ENCODE measurements at places on chromosomes 12 and 14. TPM values are rescaled to one million over a fixed set of nuclear protein-coding genes. Genes with fewer than 3 reads are reported as not detected.
A peak's percentile ranks its signal among the peaks of the same experiment; 100 is the strongest.

- no peak for DNase-seq
Observed at GRCh38 chr12:46071335-46071734, 81.0 kb upstream of the SCAF11 start.

- DNase-seq = no peak
Observed at GRCh38 chr12:112839386-112839972, 47.9 kb downstream of the RPH3A start.

- DNase-seq = no peak
Observed at GRCh38 chr12:121085069-121085468, 46.0 kb upstream of the OASL start.

- no peak for DNase-seq
Observed at GRCh38 chr14:58815794-58816193, 178.0 kb downstream of the DACT1 start.

GRCh38 chr14:63200767-63201166 is 3.5 kb upstream of the RHOJ start:
- DNase-seq = no peak

The GALNT6 gene
- 56.6 TPM for total RNA-seq

- DNase-seq = no peak
Observed at GRCh38 chr14:55749946-55750345, 169.9 kb downstream of the KTN1 start.

The USP44 gene
- total RNA-seq = 13.4 TPM

- peak; percentile 46 for DNase-seq
Observed at GRCh38 chr12:111024205-111024801, 103.9 kb upstream of the MYL2 start.

DNA sequence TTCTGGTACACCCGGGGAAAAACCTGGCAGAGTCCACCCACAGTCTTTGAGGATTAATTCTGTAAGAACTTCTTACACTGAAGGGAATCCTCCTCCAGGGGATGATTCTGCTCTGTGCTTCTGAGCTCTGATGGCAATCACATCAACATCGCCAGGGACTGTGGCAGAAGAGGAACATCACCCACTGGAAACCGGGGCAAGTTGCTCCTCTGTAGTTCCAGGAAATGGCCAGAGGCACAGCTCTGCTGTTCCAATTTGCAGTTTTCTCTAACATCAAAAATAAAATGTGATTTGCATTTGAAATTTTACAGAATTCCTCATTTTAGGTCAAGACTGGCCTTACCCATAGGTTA is 207.6 kb downstream of the DAD1 start:
- DNase-seq = no peak

- DNase-seq = no peak
Observed at GRCh38 chr14:42407153-42407552, 800.5 kb downstream of the LRFN5 start.

DNA sequence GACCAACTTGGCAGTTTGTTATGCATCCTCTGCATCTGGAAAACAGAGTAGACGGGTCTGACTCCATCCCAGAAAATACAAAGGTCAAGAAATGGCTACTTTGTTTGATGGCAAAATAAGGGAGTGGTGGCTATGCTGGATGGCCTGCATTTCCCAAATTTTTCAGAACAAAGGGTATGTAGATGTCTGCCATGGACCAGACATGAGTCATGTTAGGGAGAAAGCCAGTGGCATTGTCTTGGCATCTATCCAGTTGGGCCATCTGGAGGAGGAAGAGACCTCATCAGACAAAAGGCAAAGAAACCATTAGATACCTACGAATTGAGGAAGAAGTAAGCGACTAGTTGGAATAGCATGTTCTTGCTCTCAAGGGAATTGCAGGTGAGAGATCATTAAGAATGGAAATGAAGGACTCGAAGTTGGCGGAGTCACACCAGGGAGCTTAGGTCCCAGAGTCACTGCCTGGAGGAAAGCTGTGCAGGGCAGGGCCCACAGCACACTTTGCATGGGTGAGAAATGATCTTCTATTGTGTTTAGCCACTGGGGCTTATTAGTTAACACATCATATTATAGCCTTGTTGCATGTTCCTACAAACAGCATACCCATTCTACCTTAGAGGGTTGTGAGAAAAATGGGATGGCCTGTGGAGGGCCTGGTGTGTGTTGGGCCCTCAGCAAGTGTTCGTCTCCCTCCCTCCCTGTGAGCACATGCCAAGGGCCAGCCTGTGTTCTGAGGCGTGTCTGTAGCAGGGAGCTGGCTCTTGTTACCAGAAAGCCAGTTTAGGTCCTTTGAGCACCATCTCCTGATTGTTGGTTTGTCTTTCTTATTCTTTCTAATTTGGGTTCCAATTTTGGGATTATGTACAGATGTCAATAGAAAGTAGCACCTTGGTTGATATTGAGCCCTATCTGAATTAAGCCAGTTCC is 119.4 kb downstream of the KTN1 start:
- DNase-seq = no peak

- no peak for DNase-seq
Observed at GRCh38 chr12:94272280-94272679, 123.9 kb downstream of the PLXNC1 start.

- no peak for DNase-seq
Observed at GRCh38 chr12:77555074-77555473, 275.6 kb upstream of the NAV3 start.

The CLEC14A gene
- total RNA-seq = 121 TPM

The LRIG3 gene
- total RNA-seq = 18.3 TPM

DNA sequence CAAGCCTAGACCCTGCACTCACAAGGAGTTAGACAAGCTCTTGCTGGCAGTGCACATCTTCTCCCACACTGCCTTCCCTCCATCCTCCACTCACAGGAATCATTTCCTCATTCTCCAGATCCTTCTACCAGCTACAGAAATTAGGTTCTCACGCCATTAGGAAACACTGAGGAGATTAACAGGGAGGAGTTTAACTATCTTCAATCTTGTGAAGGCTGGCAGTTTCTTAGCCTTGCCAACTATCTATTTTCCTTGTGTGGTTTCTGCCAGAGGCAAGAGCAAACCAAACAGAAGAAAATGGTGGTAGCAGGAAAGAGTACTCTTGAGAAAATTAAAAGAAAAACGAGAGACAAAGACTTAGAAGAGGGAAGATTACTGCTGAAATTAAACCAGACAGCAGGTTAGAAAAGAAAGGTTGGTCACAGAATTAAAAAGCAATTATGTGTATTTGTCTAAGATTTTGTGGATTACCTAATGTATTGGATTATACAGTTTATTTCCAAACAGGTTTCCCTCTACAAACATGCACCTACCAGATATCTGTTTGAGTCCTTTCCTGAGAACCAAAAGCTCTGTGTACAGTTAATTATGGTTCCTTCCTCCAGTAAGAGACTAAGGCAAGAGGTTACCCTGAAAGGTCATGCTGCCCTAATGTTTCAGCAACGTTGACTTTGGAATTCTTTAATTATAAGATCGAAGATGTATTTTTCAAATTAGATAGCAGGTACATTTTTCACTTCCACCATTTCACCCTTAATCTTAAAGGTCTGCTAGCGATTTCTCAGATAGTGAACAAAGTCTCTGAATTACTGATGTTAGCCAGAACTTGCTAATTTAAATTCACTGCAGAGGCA is 5.0 kb downstream of the RERG start:
- no peak for DNase-seq

The B4GALNT1 gene
- total RNA-seq = 2.6 TPM

DNA sequence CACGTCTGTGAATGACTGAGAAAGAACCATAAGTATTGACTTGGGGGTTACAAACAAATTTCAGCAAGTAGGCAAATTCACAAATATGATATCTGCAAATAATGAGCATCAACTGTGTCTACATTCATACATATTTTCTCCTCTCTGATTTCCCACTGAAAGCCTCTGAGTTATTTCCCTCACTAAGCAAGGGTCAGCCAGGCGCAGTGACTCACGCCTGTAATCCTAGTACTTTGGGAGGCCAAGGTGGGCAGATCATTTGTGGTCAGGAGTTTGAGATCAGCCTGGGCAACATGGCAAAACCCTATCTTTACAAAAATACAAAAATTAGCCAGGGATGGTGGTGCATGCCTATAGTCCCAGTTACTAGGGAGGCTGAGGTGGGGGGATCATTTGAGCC is 80.8 kb downstream of the SLC25A21 start:
- no peak for DNase-seq

The MYF5 gene
- not detected for total RNA-seq

DNA sequence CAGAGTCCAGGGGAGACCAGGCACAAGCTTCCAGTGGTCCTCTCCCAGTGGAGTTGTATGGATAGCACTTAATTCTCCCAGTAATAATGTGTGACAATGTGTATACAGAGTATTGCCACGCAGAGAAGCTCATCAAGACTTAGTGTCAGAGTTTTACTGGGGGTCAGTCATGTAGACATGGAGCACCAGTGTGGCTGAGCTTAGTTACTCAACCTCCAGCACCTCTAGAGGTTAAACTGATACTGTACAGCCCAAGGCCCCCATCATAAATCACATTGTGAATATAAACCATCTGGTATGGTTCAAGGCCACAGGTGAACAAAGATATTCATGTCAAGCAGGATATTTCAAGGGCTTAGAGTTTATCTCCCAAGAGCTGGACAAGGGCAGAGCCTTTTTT is 378.1 kb upstream of the TMPO start:
- no peak for DNase-seq

GRCh38 chr14:33254342-33254741 is 315.7 kb downstream of the NPAS3 start:
- no peak for DNase-seq

DNA sequence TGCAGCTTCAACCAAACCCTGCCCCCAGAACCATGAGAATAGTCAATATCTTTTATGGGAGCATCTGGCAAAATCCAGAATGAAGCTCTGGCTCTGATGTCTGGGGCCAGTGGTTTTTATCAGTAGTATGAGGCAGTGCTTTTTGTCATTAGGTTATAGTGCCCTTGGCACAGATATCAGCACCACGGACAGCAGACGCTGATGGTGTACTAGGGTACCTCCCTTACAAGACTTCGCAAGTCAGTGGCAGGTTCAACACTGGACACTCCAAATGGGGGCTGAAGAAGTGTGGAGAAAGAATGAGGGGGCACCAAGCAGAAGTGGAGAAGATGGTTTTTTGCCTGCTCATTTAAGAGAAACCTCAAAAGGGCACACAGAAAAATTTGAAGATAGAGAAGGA is 68.2 kb upstream of the E2F7 start:
- DNase-seq = no peak

The PLEKHG7 gene
- not detected for total RNA-seq

The WIF1 gene
- 35.2 TPM for total RNA-seq

The FSCB gene
- total RNA-seq = not detected

DNA sequence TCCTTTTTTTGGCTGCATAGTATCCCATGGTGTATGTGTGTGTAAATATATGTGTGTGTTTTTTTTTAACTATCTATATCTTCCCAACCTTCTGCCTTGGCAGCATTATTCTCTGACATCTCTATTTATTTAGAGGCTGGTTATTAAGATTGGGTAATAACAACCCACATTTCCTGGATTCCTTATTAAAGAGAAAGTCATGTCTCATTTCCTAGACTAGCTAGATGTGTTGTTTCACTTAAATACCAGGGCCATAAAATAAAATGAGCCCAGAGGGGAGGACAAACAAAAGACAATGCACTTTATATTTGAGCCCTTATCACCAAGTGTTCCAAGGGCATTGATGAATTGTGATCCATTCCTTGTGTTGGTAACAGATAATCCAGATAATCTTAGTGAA is 169.1 kb downstream of the SLC5A8 start:
- DNase-seq = no peak

GRCh38 chr12:67358781-67359338 is 89.7 kb downstream of the CAND1 start:
- no peak for DNase-seq

The STYX gene
- total RNA-seq = 12.9 TPM

DNA sequence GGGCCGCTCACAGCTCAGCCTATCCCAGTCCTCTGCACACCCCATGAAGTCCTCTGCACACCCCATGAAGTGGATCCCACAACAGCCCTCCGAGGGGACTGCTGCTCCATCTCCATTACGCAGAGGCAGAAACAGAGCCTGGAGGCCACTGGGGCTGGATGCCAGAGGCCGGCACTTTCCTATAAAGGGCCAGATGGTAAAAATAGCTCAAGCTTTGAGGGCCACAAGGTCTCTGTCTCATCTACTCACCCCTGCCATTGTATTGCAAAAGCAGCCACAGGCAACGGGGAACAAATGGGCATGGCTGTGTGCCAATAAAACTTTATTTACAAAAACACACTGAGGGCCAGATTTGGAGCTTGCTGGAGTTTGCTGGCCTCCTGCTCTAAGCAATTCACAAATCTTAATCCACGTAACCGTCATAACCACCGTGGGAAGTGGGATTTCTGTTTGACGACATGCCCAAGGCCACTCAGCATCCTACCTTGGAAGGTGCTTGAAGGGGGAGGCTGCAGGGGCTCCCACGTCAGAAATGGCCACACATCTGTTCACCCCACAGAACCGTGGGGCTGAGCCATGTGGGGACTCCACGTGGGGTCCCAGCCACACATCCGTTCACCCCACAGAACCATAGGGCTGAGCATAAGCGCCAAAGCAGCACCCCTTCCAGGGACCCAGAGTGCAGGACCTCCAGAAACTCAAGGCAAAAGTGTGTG is 92.0 kb downstream of the NCOR2 start:
- no peak for DNase-seq

The NELL2 gene
- 1.1 TPM for total RNA-seq

The IFT43 gene
- 44.4 TPM for total RNA-seq

DNA sequence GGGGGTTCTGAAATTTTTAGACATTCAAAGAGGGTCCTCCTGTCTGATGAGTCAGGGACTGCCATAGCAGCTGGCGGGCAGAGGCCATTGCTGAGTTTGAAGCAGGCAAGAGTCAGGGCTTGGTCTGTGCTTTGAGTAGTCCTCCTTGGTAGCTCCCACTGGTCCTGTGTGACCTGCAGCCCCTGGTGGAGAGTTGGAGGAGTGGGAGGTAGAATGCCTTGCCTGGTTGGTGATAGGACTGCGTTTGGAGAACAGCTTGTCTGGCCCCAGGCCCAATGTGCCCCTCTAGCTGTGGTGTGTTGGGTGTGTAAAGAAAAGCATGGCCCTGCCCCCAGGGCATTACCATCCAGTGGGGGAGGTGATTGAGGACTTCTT is 116.7 kb downstream of the BEGAIN start:
- no peak for DNase-seq

DNA sequence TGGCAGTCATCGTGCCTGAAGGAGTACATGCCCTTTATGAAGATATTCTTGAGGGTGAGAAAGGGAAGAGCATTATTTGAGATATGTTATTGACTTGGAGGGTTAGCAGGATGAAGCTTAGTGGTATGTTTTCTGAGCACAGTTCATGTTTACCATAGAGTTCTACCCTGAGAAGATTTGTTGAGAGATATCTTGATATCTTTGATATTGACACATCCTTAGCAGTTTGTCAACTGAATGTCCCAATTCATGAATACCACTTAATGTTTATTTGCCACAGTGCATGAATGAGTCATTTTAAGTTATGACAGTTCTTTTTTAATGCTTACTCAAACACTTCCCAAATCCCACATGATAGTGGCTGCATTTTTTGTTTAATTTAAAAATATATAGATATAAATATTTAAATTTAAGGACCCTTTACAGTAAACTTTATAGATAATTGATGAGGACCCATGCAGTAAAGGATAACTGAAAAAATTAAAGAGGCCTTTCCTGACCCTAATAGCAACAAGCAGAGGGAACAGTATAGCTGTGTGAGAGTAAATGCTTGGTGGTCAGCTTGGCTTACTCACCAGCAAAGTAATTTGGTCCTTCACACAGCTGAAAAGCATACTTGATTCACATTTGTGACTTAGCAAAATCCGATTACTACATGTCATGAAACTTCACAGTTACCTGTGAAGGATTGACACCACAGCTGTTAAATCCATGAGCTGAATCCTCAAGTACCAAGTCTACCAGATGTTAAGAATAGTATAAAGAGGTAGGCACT is 25.8 kb downstream of the SLC39A9 start:
- no peak for DNase-seq

Measured in upper lobe of left lung (tissue), 6 donors.